ENCODE measurements at places on chromosomes 7 and 10.
A peak's percentile ranks its signal among the peaks of the same experiment; 100 is the strongest.

DNA sequence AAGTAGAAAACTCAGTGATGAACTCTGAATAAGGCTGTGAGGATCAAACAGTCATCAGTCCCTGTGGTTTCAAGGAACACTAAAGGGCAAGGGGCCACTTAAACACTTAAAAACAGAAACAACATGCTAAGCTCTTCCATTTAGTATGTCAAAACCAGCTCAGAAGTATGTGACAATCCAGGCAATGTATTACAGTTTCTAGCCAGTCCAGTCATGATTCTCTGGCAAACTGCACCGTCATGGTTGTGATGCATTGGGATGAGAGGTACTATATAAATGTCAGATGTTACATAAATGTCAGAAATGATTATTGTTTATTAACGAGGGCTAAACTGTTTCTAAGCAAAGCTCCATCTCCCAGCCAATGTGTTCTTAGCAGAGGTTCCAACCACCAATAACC, 4.7 kb upstream of the CREB5 start:
- DNase-seq: peak; percentile 83

- DNase-seq: no peak
Measured at GRCh38 chr7:148397985-148398384, 192.6 kb upstream of the C7orf33 start.

- no peak for DNase-seq
Measured at GRCh38 chr10:69449841-69450240, 1.4 kb upstream of the TSPAN15 start.

DNA sequence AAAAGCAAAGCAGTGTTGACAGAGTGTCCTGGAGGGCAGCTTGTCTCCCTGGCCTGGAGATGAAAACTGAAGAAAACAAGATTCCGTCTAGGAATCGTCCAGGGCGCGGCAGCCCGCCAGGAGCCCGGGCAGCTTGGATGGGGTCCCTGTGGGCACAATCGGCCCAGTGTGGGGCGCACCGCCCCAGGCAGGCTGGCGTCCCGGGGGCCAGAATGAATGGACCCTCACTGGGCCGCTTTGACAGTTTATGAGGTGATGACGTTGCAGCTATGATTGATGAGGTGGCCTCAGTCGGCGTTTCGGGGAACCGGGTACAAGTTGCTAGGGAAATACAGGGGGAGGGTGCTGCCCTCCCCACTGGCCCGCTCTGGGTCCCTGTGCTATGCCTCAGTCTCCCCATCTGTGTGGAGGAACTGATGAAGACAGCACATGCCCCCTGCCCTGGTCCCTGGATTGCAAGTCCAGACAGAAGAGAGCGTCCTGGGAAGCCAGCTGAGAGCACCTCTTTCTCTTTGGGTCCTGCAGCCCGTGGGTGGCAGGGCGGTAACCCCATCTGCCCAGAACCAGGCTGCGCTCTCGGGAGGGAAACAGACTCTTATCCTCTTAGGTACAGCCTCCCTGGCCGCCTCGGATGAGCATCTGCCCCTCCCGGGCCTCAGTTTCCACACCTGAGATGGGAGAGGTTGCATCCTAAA, 131.3 kb downstream of the LHPP start:
- DNase-seq: no peak

DNA sequence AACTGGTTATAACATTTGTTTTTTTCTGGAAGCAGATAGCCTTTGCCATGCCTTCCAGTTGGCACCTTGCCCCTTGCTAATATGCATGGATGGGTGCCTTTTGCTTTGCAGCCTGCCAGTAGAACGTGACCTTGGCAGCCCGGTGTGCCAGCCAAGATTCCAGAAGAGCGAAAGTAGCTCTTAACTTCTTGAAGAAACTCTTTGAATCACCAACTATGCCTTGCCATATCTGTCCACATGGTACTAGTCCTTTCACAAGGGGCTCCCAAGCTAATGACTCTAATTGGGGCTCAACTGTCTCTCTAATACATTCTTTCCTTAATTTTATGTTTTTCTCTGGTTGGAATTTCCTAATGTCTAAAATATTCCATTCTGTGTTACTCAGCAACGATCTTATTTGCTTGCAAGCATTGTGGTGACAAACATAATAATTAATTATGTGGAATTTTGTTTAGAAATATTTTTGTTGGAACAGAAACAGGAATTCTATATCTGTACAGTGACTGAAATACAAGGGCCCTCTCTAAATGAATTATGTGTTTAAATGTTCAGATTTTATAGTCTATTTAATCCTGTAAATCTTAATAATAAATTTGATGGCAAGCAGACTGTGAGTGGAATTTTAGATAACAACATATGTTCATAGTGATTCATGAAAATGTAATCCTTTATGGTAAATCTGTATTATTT, 45.8 kb downstream of the HDAC9 start:
- no peak for DNase-seq

GRCh38 chr10:98956576-98957260, 278.9 kb downstream of the HPSE2 start:
- peak; percentile 31 for DNase-seq

DNA sequence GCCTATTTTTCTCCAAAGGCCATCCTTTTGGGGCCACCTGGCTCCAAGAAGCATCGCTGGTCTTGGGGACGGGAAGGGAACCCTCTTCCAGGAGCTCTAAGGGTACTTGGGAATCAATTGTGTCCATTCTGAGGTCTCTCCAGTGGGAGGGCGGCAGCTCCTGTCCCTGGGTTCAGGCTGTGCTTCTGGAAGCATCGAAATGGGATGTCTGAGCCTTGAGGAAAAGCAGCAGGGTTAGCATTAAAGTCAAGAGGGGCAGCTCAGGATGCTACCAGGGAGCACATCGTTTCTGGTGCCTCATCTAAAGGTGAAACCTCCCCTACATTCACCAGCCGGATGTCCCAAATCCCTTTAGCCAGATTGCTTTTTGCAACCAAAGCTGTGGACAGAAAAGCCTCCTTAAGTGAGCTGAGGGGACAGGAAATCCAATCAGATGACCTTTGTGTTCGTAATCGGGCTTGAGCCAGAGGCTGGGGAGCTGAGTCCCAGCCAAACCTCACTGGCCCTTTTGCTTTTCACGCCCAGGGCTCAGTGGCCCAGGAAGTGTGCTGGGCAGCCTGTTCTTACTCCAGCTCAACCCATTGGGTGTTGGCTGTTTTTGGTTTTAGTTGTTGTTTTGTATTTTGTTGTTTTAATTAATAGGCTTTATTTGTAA, 88.8 kb upstream of the ANLN start:
- DNase-seq: no peak

DNA sequence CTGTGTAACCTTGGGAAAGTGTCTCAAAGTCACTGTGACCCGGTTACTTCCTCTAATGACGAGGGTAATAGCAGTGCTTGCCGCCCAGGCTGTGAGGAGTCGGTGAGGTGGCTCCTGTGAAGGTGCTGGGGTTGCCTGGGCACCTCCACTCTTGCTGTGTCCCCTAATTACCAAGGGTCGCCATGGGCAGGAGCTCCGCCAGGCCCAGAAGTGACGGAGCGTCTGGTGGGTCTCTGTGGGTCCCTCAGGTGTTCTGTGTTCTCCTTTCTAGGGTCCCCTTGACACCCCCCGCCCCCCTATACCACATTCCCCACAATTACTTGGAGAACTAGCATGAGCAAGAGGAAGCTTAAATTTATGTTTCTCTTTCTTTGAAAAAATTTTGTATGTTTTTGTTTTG, 161.5 kb downstream of the WDR37 start:
- no peak for DNase-seq

GRCh38 chr7:78770422-78771410, 682.8 kb downstream of the MAGI2 start:
- no peak for DNase-seq

DNA sequence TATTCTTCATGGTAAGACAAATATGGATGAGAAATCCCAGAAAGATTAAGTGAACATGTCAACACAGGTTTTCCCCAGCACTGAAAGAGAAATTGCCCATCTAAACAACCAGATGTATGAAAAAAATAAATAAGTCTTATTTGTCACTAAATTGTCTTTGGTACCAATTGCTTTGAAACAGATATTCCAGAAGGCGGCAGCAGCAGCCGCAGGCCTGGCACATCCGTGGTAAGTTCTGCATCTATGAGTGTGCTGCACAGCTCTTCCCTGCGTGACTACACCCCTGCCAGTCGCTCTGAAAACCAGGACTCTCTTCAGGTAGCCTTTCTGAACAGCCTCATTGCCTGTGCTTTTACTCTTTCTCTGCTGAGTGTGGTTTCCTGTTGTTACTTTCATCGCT, 49.7 kb upstream of the GATAD1 start:
- no peak for DNase-seq

DNA sequence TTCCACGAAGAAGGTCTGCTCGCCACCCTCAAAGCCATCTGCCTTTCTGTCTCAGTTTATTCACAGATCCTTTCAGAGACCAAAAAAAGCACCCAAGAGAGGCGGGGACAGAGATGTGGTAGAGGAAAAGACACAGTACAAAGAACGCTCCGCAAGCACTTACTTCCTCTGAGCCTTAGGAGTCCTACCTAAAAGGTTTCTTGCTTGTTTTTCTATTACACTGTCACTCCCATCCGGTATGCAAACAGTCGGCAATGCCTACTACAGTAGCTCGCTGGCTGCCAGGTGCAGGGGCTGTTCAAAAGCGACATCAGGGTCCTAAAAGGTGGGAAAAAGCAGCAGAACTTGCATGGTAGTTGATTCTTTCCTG, 816 bp downstream of the TECPR1 start:
- no peak for DNase-seq

GRCh38 chr7:23072922-23073321, 32.7 kb upstream of the KLHL7 start:
- DNase-seq: no peak

DNA sequence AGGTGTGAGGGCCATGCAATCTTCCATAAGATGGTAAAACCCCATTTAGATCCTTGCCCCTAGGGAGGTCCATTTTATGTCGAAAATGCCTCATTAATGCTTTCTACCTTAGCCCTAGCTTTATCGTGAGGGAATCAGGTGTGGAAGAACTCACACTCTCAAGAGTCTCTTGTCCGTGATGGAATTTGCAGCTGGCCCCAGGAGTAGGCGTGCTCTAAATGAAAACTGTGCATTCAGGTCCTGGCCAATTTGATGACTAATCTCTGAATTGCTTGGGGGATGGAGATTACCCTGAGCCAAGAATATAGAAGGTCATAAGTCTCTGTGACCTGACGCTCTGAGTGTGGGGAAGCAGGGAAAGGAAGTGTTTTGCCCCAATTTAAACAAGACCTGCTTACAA, 6.6 kb downstream of the C10orf90 start:
- peak; percentile 24 for DNase-seq

- no peak for DNase-seq
Measured at GRCh38 chr7:148708026-148708885, 9.6 kb downstream of the CUL1 start.

- DNase-seq: no peak
Measured at GRCh38 chr7:6279937-6280336, 7.5 kb upstream of the CYTH3 start.

DNA sequence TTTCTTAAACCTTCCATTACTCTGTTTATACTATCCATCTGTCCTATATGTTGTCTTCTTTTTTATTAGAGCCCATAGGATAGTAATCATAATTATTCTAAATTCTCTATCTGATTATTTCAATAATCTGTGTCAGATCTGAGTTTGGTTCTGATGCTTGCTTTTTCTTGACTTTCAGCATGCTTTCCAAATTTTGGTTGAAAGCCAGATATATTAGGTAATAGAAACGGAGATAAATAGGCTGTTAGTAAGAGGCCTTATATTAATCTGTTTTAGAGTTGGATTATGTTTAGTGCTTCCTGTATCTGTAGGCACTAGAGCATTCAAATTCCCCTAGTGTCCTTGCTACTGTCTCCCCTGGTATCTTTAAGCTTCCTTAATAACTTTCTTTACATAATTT, 939.9 kb upstream of the GHITM start:
- no peak for DNase-seq

GRCh38 chr7:115603416-115603815, 427.1 kb downstream of the TFEC start:
- no peak for DNase-seq

- peak; percentile 86 for DNase-seq
Measured at GRCh38 chr7:44618753-44619152, 12.3 kb downstream of the OGDH start.

DNA sequence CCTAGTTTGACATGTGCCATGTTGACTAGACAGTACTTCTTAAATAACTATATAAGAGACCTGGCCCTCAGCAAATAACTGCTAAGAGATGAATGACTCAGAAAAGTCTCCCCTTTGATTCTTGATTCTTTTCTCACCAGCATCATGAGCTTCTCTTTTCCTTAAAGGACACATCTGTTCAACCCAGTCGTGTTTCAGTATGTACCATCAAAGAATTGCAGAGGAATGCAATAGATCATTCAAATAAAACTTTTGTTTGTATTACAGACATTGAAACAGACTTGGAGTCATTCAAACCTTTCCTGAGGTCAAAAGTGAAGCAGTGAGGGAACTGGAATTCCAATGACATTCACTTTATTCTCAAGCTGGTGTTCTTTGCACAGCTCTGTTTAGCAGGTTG, 598.3 kb upstream of the GHITM start:
- DNase-seq: no peak

DNA sequence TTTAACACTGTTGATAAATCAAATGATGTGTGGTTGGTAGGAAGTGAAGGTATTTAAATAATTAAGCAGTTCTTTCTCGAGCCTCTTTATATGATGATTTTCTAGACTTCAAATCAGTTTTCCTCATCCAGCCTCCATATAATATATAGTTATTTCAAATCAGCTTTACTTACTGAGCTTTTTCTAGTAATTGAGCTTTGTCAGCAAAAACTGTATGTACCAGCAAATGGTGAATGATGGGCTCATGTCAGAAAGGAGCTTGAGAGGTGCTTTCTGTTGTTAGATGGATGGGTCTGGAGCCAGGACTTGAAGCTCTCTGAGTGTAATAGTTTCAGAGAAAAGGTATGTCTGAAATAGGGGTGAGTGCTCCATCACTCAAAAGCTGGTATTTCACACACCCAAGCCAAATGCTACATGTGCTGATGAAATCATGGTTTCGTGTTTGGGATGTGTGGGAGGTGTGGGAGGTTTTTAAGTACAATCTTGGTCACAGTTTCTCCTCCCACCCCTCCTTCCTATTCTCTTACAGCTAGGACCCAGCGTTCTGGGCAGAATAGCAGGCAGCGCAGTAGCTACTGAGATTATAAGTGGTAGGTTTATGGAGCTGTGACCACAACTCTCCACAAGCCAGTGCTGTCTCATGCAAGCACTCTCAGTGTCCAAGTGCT, 55.8 kb downstream of the LRMDA start:
- peak; percentile 27 for DNase-seq

DNA sequence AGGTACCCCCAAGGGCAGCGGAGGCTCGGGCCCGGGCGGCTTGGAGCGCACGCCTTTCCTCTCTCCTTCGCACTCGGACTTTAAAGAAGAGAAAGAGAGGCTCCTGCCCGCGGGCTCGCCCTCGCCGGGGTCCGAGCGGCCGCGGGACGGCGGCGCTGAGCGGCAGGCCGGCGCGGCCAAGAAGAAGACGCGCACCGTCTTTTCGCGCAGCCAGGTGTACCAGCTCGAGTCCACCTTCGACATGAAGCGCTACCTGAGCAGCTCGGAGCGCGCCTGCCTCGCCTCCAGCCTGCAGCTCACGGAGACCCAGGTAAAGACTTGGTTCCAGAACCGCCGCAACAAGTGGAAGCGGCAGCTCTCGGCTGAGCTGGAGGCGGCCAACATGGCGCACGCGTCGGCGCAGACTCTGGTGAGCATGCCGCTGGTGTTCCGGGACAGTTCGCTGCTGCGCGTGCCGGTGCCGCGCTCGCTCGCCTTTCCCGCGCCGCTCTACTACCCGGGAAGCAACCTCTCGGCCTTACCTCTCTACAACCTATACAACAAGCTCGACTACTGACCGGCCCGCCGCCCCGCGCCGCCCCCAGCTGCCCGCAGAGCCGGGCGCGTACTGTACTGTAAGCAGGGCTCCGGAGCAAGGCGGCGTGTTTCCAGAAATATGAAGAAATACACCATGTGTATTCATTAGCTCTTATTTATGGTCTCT, 1.8 kb downstream of the HMX2 start:
- DNase-seq: peak; percentile 60

GRCh38 chr10:117418121-117418520, 42.9 kb upstream of the PDZD8 start:
- peak; percentile 58 for DNase-seq

Data from mammary epithelial cell (primary cell).